NCI-H2171 treated with DMSO at 0.1 percent for 48 hours (cell line): ENCODE measurements at places on chromosomes 13 and 19.

DNA sequence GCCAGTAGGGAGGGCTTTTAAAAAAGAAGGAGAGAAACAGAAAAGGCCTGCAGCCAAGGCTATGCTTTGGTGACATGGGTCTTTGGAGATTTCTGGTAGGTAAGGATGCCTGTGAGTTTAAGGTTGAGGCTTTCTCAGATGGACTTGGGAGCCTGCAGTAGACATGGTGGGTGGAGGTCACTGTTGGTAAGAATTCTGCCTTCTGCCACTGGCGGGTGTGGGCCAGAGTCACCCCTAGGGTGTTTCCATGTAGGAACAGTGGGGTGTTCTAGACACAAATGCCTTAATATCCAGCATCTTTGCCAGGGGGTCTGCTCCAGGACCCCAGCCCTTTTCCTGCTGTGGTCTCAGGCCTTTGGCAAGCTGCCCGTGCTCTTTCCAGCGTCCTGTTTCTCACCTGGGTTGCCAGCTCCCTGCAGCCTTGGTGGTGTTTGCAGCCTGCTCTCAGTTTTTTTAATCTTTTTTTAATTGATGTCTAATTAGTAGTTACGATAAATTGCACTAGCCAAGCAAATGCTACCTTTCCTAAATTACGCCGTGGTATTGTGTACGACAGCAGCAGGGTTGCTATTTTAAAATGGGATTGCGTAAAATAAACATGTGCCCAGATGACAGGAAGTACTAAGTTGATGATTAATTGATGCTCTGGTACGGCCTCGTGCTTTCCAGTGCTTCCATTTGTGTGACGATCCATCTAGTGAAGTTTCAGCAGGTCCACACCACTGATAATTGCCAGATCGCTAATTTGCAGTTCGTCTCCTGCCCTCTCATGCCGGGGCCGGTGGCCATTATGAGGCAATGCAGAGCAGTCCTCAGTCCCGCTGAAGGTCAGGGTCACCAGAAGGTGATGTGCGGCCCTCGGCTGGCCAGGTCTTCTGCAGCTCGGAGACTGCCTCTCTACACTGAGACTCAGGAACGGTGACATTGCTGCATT, 35.3 kb upstream of the NPAS1 start:
- DNase-seq: no peak

DNA sequence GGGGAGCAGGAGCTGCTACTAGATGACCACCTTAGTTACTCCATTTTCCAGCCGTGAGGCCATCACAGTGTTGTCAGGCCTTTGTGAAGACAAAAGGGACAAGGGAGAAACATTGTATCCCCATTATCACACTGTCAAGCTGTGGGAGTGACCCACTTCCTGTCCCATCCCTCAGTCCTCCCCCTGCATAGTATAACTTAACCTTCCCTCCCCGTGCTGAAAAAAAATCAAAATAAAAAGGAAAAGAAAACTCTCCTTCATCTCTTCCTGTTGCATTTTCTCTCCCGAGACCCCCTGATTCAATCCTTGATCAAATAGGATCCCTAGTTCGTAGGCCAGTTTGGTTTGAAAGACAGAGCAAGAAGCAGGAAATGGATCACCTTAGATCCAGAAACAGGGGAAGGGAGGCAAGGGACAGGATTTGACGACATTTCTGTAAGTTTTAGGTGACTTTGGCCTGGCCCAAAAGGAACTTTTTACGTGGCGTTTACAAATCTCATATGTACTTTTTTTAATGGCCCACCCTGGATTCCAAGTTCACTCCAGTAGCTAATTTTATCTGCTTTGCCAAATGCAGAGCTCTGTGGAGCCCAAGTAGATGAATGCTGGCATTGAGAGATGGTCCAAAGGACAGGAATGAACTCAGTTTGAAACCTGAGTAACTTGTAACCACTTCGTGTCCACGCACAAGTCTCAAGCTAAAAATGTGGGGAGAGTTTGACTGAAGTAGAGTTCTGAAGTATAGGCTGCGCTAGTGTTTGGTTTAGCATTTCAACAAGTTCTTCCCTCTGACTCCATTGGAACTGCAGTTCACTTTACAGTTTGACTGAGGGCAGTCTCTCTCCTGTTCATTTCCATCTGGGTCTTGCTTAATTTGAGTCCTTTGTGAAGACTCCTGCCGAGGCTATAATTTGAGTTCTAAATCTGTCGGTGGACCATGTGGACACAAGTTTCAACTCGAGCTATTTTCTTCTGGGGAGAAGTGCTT, 16.6 kb upstream of the GATAD2A start:
- DNase-seq: no peak

- no peak for DNase-seq
Observed at GRCh38 chr13:110680852-110681251, 25.1 kb downstream of the CARS2 start.

DNA sequence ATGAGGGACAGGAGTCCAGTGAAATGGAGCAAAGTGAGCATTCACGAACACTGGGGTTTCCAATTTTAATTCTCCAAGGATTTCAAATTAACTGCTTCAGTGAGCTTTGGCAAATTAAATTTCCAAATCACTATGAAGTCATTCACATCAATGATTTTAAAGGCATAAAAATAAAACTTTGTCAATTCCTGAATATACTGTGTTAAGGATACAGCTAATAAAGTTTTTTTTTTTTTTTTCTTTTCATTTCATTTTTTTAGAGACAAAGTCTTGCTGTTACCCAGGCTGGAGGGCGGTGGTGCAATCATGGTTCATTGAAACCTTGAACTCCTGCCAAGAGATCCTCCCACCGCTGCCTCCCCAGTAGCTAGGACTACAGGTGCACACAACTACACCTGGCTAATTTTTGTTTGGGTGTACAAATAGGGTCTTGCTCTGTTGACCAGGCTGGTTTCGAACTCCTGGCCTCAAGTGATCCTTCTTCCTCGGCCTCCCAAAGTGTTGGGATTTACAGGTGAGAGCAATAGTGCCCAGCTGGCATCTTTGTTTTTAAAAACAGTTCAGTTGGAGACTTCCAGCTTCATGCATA, 21.9 kb downstream of the RBM26 start:
- peak; percentile 47 for DNase-seq

DNA sequence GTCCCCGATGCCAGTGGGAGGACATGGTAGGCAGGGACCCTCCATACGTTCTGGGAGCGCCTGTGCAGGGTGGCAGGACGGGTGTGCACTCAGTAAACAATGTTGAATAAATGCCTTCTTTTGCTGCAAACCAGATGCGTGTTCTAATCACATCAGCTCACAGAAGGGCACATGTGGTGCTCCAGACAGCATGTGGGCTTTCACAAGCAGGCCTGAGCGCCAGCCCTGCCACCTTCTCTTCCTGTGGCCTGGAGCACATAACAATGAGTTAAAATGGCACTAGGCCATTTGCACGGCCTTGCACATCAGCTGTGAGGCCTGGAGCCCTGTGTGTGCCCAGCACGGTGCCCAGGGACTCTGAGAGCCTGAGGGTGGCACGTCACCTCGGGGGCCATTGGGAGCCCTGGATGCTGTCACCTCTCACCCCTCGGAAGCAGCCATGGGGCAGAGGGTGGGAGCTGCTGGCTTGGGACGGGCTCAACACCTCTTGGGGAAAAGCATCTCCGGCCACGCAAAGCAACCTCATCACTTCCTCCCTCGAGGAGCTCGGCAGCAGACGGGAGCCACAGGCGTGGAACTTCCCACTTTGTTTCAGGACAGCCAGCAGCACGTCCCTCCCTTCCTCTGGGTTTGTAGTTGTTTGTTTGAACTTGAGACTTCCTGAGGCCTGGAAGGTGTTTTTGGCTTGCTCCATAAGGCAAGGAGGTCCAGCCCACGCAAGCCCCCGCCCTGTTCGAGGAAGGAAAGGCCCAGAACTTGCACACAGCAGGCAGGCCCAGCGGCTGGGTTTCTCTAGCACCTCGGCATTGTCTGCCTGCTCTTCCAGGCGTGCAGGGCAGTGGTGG, 9.8 kb downstream of the MCF2L start:
- DNase-seq: no peak

DNA sequence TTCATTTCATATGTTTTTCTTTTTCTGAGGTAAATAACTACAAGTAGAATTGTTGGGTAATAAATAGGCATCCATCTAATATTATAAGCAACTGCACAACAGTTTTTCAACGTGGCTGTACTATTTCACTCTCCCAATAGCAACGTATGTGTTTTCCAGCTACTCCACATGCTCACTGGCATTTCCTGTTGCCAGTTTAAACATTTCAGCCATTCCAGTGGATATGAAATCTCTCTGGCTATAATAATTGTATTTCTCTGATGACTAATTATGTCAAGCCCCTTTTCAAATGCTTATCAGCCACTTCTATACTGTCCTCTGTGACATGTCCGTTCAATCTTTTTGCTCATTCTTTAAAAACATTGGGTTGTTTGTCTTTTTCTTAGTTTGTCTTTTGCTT, 26.8 kb upstream of the ALOX5AP start:
- no peak for DNase-seq

DNA sequence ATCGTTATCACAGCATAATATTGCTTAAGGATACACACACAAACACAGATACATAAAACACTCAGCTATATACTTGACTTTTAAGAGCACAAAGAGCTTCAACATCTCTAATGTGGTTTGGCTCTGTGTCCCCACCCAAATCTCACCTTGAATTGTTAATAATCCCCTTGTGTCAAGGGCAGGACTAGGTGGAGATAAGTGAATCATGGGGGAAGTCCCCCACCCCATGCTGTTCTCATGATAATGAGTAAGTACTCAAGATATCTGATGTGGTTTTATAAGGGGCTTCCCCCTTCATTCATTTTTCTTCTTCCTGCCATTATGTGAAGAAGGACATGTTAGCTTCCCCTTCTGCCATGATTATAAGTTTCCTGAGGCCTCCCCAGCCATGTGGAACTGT, 481.4 kb downstream of the PCDH9 start:
- no peak for DNase-seq

GRCh38 chr19:55688422-55689218, 13.6 kb downstream of the EPN1 start:
- no peak for DNase-seq

GRCh38 chr13:67932991-67933390, 702.9 kb upstream of the PCDH9 start:
- no peak for DNase-seq

DNA sequence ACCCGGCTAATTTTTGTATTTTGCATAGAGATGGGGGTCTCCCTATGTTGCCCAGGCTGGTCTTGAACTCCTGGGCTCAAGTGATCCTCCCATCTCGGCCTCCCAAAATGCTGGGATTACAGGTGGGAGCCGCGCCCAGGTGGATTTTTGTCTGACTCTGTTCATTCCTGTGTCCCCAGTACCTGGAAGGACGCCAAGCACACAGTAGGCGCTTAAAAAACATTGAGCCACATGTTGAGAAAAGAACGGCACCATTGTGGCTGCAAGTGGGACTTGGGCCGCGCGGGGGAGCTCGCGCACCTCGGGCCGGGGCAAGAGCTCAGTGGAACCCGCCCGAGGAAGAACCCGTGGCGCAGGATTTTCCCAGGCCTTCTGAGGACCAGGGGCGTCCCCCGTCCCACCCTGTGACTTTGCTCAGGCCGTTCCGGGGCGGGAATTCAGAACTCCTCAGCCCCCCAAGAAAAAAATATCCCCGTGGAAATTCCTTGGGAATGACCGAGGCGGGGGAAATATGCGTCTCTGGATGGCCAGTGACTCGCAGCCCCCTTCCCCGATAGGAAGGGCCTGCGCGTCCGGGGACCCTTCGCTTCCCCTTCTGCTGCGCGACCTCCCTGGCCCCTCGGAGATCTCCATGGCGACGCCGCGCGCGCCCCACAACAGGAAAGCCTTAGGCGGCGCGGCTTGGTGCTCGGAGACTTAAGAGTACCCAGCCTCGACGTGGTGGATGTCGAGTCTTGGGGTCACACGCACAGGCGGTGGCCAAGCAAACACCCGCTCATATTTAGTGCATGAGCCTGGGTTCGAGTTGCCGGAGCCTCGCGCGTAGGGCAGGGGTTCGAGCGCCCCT, 1.4 kb upstream of the ICAM1 start:
- peak; percentile 57 for DNase-seq

- DNase-seq: no peak
Observed at GRCh38 chr13:102792396-102792795, 6.4 kb downstream of the POGLUT2 start.

DNA sequence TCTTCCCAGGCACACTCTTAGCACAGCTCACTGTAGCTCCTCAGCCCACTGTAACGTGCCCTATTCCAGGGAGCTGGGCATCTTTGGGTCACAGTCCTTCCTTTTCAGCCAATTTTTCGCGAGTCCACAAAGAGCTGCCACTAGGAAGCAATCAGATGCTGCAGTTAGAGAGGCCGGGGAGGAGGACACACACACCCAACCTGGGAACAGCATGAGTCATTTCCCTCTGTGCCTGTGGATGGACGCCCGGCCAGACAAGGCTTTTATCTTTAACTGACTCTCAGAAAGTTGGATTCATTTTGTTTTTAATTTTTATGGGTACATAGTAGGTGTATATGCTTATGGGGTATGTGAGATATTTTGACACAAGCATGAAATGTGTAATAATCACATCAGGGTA, 918.6 kb downstream of the UQCRFS1 start:
- no peak for DNase-seq

GRCh38 chr19:5058521-5059212, 89.8 kb downstream of the KDM4B start:
- DNase-seq: no peak

GRCh38 chr19:1854039-1854541, 5.8 kb upstream of the REXO1 start:
- no peak for DNase-seq

DNA sequence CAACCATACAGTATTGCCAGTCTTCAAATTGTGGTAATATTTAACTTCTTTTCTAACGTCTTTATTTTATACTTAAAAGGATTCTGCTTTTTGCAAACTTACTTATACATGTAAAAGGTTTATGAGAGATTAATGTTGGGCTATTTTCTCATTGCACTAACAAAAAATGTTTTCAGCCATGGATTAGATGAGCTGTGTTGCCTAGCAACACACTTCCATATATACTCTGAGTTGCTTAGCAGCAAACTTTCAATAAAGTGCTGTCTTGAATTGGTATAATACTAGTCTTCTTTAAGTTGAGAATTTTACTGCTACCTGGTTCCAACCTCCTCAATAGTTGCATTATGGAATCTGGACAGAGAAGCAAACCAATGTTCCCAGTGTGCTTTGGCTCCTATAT, 777.4 kb upstream of the PCDH9 start:
- no peak for DNase-seq

- no peak for DNase-seq
Observed at GRCh38 chr13:33188093-33188882, 97.3 kb downstream of the STARD13 start.

- no peak for DNase-seq
Observed at GRCh38 chr13:57629391-57629804, 2.1 kb upstream of the PCDH17 start.
